Fibroblast of lung (primary cell): ENCODE measurements at places on chromosomes 6 and 20.

- no peak overlapping the region for H3K27ac ChIP-seq
- no peaks in the 10 kb centered on the region for H3K36me3 ChIP-seq
- DNase-seq: peak; percentile 52
- no peak overlapping the region for H3K4me3 ChIP-seq
Observed at GRCh38 chr20:35248641-35249475, 22.4 kb downstream of the MMP24 start.

DNA sequence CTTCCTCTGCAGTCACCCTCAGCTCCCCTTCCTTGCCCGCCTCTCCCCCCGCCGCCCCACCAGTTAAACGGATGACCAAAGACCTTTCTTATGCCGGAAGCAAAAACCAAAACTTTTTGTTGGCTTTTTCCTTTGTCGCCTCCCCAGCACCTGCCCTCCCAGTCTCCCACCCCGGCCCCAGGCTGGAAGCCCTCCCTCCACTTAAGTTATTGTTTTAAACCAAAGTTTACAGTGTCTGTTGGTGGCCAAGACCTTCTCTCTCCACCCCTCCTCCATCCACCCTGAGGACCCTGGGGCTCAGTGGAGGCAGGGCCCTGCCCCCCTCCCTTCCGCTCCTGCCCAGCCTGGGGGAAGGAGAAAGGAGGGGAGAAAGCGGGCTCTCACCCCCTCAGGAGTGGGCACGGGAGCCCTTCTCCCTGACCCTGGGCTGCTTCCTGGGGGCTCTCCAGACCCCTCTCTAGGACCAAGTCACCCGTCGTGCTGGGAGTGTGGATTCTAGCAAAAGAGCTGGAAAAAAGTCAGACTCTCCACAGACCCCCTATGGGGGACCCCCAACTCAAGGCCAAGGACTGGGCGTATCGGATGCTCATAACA, 38.3 kb upstream of the MDFI start:
- H3K27ac ChIP-seq: no peak overlapping the region
- no peaks in the 10 kb centered on the region for H3K36me3 ChIP-seq
- H3K27me3 ChIP-seq: no peaks in the 10 kb centered on the region
- no peak for DNase-seq
- H3K4me3 ChIP-seq: no peak overlapping the region

GRCh38 chr20:44407402-44408184, 52.1 kb downstream of the HNF4A start:
- H3K36me3 ChIP-seq: no peaks in the 10 kb centered on the region
- peaks cover 2% of the 10 kb centered on the region for H3K27me3 ChIP-seq
- no peak overlapping the region for H3K4me3 ChIP-seq
- H3K27ac ChIP-seq: no peak overlapping the region
- no peaks in the 10 kb centered on the region for H3K4me1 ChIP-seq

DNA sequence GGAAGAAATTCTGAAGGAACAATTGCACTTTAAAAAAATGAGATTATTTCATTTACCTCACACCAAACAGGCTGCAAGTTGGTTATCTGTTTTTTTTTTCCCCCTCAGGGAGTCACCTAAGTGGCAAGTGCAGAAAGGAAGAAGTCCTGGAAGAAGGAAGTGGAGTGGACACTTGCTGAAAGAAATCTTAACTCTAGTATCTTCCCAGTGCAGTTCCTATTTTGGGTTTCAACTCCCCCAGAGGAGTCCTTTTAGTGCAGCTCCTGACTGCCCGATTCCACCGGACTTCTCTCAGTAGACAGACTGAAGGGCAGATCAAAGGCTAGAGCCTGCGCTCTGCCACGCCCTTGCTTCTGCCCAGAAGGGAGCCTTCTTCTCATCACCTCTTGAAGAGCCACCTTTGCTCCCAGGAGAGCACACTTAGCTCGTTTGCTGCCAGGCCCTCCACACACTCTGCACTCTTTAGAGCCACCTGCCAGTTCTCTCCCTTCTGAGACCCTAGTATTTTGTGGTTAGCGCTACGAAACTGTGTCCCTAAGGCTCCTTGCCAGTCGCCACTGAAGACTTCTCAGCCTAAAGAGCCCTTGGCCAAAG, 4.9 kb downstream of the MTCL3 start:
- H3K36me3 ChIP-seq: no peaks in the 10 kb centered on the region
- no peak overlapping the region for H3K27ac ChIP-seq
- H3K4me3 ChIP-seq: peak overlapping the region; percentile 60
- H3K4me1 ChIP-seq: no peaks in the 10 kb centered on the region

DNA sequence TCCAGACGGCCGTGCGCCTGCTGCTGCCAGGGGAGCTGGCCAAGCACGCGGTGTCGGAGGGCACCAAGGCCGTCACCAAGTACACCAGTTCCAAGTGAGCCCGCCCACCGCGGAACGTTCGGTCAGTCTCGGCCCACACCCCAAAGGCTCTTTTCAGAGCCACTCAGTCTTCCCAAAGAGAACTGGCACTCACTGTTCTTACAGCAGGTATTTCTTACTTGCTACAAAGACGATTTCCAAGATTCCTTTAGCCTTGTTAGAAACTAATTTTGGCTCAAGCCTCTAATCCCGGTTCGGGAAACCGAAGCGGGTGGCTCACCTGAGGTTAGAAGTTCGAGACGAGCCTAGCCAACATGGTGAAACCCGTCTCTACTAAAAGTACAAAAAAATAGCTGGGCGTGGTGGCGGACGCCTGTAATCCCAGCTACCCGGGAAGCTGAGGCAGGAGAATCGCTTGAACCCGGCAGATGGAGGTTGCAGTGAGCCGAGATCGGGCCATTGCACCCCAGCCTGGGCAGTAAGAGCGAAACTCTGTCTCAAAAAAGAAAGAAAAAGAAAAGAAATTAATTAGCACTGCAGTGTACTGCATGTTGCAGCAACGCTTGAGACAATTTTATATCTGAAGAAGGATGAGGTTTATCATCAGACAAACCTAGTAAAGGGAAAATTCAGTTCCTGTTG, 73.1 kb downstream of the OR2B2 start:
- H3K36me3 ChIP-seq: no peaks in the 10 kb centered on the region
- peak overlapping the region; percentile 98 for H3K4me3 ChIP-seq
- H3K27me3 ChIP-seq: no peaks in the 10 kb centered on the region
- peak; percentile 63 for DNase-seq

GRCh38 chr6:14058735-14059134, 58.8 kb upstream of the CD83 start:
- no peaks in the 10 kb centered on the region for H3K36me3 ChIP-seq
- no peak overlapping the region for H3K4me3 ChIP-seq
- no peaks in the 10 kb centered on the region for H3K27me3 ChIP-seq

DNA sequence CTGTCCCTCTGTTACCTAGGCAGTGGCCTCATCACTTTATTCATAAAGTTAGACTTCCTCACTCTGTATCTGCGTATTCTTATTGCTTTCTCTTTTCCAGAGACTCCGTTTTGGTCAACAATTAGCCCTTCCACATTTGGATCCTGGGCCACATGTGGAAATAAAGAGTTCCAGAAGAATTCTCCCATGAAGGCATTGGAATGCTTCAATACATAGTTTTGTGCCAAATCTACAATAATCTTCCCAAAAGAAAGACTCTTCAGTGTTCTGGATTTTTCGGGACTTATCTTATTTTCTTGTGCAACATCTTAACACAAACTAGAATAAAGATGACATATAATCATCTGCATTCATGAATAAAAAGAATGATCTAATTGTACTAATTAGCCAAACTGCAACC, 187.7 kb upstream of the BMP2 start:
- no peaks in the 10 kb centered on the region for H3K27me3 ChIP-seq
- no peak overlapping the region for H3K27ac ChIP-seq
- no peak for DNase-seq

GRCh38 chr6:6925391-6926164, 182.2 kb upstream of the RREB1 start:
- no peaks in the 10 kb centered on the region for H3K4me1 ChIP-seq
- H3K27ac ChIP-seq: no peak overlapping the region
- no peak overlapping the region for H3K4me3 ChIP-seq

- no peaks in the 10 kb centered on the region for H3K27me3 ChIP-seq
- H3K27ac ChIP-seq: peak overlapping the region; percentile 96
Observed at GRCh38 chr20:41029150-41029901, 704 bp downstream of the TOP1 start.

DNA sequence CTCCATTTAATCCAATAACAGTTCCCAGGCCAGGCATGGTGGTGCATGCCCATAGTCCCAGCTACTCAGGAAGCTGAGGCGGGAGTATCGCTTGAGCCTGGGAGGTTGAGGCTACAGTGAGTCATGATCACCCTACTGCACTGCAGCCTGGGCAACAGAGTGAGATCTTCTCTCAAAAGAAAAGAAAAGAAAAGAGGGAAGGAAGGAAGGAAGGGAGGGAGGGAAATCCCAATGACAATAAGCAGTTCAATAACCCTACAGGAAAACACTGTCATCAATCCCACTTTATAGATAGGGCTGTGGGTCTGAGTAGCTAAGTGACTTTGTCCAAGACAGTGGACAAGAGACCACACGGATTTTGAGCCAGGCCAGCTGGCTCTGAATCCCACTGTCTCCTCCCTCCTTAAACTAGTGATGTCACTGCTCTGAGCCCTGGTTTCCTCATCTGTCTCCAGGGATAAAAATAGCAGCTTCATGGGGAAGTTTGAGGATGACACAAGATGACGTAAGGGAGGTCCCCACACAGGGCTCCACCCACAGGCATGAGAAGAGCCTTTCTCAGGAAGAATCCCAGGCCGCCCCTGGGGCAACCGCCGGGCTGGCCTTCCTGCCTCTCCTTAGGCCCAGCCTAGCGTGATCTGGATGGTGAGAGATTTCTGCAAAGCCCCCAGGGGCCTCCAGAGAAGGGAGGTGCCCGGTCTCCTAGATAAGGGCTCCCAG, 7.2 kb upstream of the TRIB3 start:
- peak; percentile 61 for DNase-seq
- no peak overlapping the region for H3K4me3 ChIP-seq
- peak overlapping the region; percentile 38 for H3K27ac ChIP-seq
- peaks cover 19% of the 10 kb centered on the region for H3K4me1 ChIP-seq

GRCh38 chr6:127547904-127548649, 28.9 kb upstream of the C6orf58 start:
- DNase-seq: no peak
- H3K36me3 ChIP-seq: no peaks in the 10 kb centered on the region
- no peaks in the 10 kb centered on the region for H3K4me1 ChIP-seq
- H3K27me3 ChIP-seq: no peaks in the 10 kb centered on the region
- H3K4me3 ChIP-seq: no peak overlapping the region
- no peak overlapping the region for H3K27ac ChIP-seq

GRCh38 chr6:157645201-157645795, 177.7 kb upstream of the SNX9 start:
- H3K4me3 ChIP-seq: no peak overlapping the region
- H3K27me3 ChIP-seq: no peaks in the 10 kb centered on the region
- H3K4me1 ChIP-seq: no peaks in the 10 kb centered on the region
- H3K36me3 ChIP-seq: no peaks in the 10 kb centered on the region
- no peak for DNase-seq
- H3K27ac ChIP-seq: no peak overlapping the region

DNA sequence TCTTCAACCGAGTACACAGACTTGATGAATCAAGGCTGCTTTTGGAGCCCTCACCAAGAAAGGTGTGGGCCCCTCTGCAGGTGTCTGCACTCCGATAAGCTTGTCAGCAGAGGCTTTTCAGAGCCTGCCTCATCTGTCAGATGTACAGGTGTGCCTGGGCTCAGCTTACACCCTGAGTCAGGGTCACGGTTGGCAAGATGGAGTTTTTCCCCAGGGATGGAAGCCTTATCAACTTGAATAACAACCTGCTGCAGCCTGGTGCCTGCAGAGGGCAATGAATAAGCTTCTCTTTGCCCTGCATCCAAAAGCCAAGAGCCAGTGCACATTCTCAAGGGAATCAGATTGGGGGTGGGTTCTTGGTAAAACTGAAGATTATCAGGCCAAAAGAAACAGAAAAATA, 427.1 kb downstream of the CD83 start:
- no peak overlapping the region for H3K27ac ChIP-seq
- no peak for DNase-seq
- no peaks in the 10 kb centered on the region for H3K4me1 ChIP-seq
- H3K4me3 ChIP-seq: no peak overlapping the region
- no peaks in the 10 kb centered on the region for H3K27me3 ChIP-seq

DNA sequence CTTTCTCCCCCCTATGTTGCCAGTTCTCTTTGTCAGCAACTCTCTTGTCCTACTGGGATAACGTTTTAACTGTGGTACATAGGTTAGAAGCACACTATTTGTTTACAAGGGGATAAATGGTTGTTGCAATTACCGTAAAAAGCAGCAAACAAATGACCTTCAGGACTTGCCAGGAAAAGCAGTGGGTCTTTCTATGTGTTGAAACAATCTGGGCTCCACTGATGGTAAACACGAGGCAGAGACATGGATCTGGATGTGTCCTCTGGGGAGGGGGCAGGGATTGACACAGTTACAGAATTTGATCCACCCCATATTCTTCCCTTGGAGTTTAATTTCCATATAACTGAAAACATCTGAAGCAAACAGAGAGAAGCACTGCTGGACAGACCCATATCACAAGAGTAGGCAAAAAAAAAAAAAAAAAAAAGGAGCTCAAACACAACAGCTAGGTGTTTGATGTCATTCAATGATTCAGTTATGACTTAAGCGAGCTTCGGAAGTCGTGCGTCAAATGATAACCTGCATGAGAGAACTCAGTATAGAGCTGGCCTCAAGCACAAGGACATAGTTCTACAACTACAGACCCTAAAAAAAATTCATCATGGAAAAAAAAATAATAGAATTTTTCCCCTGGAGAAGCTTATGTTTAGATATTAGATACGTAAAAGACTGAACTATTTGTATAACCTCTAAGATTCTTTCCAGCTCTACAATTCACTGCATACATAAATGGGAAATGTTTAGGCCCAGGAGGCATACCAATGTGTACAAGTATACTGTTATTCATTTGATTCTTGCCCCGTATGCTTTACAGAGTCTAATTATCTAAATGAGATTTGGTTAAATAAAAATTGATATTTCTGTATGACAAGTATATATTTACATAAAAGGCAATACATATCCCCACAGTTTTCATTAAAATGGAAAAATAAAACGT, 127.7 kb downstream of the ALDH8A1 start:
- H3K4me1 ChIP-seq: peaks cover 3% of the 10 kb centered on the region
- H3K36me3 ChIP-seq: no peaks in the 10 kb centered on the region
- no peak overlapping the region for H3K4me3 ChIP-seq
- H3K27me3 ChIP-seq: no peaks in the 10 kb centered on the region
- DNase-seq: no peak

DNA sequence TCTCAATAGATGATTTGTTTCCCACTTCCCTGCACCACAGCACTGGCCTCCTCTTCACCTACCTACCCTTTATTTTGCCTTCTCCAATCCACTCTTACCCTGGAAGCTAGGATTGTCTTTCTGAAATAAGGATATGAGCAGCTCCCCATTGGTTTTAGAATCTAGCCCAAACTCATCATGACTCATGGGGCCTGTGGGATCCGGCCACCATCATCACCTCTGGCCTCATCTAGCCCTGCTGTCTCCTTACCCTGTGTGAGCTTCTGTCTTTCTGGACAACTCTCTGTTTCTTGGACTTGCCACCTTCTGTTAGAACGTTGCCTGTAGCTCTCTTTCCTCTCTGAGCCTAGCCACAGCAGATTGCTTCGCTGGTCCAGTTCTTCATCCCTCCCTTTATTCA, 277.1 kb downstream of the PAX1 start:
- DNase-seq: no peak
- H3K27me3 ChIP-seq: no peaks in the 10 kb centered on the region
- H3K4me3 ChIP-seq: no peak overlapping the region
